ENCODE measurements at places on chromosomes 12 and 14. TPM values are rescaled to one million over a fixed set of nuclear protein-coding genes. Genes with fewer than 3 reads are reported as not detected.
A peak's percentile ranks its signal among the peaks of the same experiment; 100 is the strongest.

- no peak for DNase-seq
These were observed 11.5 kb downstream of the CCND2 start for GRCh38 chr12:4285070-4285469.

DNA sequence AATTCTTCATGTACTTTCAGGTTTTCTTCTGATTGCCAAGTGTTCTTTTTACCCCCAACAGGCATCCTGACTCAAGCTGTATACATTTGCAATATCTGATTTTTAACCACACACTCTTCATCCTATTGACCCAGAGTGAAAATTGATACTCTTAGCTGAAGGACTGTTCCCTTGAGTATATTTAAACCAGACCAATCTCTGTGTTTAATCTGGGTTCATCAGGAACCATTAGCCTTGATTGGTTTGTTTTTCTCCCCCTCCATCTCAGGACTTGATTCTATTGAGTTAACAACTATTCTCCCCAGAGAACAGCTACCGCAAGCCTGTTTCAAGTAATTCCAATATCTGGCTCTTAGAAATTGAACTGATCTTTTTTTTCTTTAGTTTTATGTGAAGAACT, 222.3 kb upstream of the NOVA1 start:
- DNase-seq: no peak

DNA sequence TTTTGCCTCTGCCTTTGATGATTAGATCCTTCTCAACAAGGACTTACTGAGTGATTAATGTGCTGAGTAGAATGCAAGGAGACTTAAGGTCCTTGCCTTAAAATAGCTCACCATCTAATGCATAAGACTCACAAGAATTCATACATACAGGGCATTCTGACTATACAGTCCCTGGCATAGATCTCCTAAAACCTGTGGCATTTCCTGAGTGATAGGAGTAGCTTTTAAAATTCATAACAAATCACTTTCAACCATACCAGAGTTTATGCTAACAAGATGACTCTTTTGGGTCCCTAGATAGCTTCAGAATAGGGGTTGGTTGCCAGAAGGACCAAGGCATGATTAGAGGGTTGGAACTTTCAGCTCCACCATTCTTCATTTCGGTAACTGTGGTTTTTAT, 48.8 kb downstream of the STXBP6 start:
- DNase-seq: no peak

DNA sequence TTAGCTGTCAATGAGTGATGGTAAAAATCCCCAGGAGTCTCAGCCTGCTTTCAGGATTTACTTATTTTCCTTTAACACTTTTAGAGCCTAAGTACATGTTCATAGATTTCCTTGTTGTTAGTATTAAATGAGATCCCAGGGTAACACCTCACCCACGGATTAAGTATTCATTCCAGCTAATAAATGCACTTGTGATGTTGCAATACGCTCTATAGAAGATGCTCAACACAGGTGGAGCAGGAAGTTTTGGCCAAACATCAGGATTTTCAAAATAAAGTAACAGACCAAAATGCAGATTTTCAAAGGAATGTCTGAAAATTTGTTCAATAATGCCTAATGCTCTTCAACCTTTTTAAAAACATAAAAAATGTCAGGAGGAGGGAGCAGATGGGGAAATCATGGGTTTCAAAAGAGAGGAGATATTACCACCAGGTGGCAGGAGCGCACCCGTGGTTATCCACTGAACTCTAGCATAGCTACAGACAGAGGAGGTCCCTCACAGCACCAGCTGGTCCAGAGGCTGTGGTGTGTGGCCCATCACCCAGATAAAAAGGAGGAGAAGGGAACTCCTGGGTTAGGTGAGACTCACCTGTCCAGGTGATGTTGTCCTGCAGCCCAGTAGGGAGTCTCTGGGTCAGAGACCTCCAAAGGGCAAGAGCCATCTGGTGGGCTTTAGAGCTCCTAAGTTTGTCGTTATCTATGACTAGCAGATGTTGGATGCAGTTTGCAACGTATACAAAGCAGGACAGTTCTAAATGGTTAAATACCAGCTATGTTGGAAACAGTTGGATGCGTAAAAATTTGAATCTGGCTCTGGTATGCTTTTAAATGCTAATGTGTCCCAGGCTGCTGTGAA, 1158.4 kb upstream of the TMEM132C start:
- peak; percentile 81 for DNase-seq

DNA sequence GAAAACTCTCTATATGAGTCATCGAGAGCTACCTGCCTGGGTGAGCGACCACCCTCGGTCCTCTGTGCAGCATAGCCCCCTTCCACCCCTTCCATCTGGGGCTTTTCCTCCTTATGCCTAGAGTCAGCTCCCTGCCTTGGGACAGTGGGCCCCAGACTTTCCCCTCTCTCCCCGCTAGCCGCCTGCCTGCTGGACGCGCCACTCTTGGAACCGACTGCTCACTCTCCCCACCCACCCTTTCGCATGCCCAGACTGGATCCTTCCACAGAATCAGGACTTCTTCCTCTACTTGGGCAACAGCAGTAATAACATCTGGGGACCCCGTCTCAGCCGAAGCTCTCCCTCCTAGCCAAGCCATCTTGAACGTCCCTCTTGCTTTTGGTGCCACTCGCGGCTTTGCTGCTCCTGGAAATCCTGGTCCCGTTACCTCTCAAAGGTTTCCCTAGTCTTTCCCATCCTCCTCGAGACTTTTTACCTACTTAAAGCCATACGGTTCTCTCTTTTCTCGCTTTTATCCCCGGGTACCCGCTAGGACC, 671 bp downstream of the ESYT1 start:
- peak; percentile 44 for DNase-seq

DNA sequence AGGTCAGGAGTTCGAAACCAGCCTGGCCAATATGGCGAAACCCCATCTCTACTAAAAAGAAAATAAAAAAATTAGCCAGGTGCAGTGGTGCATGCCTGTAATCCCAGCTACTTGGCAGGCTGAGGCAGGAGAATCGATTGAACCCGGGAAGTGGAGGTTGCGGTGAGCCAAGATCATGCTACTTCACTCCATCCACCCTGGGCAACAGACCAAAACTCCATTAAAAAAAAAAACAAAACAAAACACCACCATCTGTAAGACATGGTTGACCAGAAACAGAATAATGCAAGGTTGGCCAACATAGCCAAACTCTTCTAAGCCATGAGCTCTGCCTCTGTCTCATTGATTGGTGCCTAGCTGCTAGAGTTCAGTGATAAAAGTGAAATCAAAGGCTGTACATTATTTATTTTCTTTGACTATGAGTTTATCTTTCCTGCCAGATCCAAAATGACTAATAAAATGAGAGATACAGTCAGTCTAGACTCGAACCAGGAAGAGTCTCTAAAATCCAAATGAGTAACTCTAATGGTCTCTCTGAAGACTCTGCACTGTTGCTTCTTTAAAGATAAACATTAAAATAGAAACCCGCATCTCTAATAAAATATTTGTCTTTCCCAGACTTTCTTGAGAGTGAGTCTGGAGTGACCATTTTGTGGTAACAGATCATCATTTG, 404.7 kb downstream of the DAD1 start:
- DNase-seq: no peak

DNA sequence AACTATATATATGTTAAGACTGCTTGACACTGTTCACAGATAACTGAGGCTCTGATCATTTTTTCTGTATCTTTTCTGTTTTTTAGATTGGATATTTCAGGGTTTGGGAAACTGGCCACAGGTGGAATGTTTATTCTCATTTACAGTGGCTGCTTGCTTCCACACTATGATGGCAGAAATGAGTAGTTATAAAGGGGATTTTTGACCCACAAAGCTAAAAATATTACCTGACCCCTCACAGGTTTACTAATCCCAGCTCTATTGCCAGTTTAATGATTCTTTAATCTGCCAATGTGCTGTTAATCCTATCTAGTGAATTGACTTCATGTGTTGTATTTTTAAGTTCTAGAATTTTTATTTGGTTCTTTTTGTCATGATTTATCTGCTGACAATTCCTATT, 29.6 kb downstream of the ACADS start:
- DNase-seq: no peak

DNA sequence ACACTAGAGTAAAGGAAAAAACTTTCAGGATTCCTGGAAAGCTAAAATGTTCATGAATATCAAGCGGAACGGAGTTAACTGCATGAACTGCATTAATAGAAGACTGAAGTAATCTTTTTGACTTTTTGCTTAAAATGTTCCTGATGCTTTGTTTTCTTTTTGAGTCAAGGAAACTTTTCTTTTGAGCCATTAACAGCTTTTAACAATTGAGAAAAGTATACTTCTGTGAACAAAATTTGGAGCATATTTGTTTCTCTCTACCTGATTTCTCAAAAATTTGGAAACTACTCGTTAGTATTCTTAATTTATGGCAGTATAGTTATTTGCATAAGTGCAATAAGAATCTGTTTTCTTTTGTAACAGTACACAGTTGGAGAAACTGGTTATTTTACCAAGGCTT, 78.5 kb downstream of the CALM1 start:
- no peak for DNase-seq

- no peak for DNase-seq
These were observed 35.4 kb downstream of the SPTB start for GRCh38 chr14:64844272-64844671.

- no peak for DNase-seq
These were observed 195.8 kb downstream of the FOXN3 start for GRCh38 chr14:89221109-89221810.

GRCh38 chr12:54147606-54148005, 41.2 kb downstream of the SMUG1 start:
- no peak for DNase-seq

GRCh38 chr14:24428628-24429394, 657 bp downstream of the CBLN3 start:
- DNase-seq: no peak

DNA sequence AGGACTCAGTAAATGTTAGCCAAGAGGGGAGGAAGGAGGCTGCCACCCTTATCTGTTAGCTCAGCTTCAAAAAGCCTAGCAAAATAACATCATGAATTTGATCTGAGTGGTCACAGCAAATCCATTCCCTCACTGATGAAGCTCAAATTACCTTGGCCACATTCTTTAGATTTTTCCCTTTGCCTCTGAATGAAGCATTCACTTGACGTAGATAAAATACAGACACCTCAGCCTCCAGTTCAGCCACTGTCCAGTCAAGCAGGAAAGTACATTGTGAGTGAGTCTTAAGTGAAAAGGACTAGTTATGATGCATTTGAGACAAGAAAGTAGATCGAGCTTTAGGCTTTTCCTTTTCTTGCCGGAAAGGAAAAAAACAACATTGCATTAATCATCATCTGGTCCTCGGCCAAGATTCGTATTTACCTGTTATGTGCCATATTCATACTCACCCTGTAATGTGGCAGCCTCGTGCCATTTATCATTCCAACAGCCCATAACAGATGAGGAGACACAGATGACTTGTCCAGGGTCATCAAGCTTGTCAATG, 146.5 kb downstream of the ETV6 start:
- DNase-seq: peak; percentile 88

DNA sequence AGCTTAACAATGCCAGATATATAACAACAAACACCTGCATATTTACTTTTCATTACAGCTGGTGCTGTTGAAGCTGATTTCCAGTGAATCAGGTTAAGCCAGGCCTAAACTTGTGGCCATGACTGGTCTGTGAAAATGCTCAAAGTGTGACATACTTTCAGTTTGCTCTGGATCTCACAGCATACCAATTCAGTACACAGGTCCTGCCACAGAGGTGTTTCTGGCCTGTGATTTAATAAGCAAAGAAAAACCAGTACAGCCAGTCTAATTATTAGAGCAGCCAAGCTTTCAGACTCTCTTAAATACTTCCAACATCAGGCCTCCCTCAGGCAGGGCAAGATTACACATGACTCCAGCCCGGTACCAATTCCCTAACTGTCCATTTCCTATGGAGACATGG, 27.4 kb upstream of the TMCC3 start:
- no peak for DNase-seq

DNA sequence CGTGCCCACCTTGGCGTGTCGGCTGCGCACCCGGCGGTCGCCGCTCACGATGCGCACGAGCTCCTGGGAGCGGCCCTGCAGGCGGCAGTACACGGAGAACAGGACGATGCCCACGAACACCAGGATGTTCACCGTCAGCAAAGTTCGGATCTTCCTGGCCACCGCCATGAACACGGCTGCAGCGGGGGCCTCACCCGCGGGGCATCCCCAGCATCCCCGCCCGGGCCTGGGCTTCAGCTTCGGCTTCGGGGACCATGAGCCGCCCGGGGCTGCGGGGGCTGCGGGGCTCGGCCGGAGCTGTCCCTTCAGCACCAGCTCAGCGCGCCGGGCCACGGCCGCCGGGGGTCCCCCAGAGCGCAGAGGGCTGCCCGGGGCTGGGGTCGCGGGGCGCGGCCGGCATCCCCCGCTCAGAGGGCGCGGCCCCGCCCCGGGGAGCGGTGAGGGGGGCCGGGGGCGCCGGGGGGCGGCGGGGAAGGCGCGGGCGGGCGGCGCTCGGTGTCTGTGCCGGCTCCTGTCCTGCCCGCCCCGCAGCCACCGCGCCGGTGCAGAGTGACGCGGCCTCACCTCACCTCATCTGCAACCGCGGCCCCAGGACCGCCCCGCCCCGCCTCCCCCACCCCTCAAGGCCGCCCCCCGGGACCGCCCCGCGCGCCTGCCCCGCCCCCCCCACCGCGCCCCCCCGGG, at the start of gene GALNT9:
Gene GALNT9, minus strand, starts transcription at position 554 of the 684 bp plus-strand sequence. Its CDS starts 386 bp downstream, at position 168.
- no peak for DNase-seq

GRCh38 chr12:42282294-42282693, 43.6 kb downstream of the ZCRB1 start:
- DNase-seq: no peak

DNA sequence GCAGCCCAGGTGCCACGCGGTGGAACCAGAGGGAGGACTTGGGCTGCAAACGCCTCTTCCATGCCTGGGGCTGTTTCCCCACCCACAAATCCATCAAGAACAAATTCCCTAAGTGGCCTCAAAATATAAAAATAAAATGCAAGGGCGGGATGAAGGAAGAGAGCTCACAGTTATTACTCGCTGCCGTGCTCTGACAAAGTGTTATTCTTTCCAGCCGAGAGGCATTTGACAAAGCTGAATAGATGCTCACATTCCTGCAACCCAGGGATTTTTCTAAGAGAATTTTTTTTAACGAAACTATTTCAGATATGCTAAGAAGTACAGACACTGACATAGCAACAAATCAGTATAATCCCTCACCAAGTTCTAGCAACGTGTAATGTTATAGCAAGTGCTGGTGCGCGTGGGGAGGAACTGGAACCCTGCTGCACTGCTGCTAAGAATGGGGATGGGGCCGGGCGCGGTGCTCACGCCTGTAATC, 70.7 kb downstream of the SCARB1 start:
- no peak for DNase-seq

DNA sequence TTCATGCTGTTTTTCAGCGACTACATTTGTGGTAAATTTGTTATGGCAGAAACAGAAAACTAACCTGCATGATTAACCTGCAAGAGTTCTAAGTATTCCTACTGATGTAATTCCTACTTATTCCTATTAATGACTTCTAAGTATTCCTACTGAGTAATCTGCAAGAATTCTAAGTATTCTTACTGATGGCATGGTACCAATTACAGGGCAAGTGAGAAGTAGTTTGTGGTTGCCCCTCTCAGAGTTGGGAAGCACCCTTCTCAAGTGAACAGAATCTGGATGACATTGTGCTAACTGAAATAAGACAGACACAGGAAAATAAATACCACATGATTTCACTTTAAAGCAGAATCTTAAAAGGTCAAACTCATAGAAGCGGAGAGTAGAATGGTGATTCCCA, 100.9 kb upstream of the CPNE8 start:
- DNase-seq: no peak

GRCh38 chr14:43872752-43873655, 634.1 kb downstream of the FSCB start:
- DNase-seq: no peak

GLIPR1L1 gene
- not detected for total RNA-seq

SLC25A47 gene
- total RNA-seq: not detected

LUM gene
- not detected for total RNA-seq

DTX3 gene
- total RNA-seq: 1.7 TPM

ARHGEF25 gene
- total RNA-seq: 0.83 TPM

MUCL1 gene
- total RNA-seq: not detected

HOXC9 gene
- total RNA-seq: 5.2 TPM
